ENCODE measurements at places on chromosomes 7 and 10.

GRCh38 chr7:101121991-101122932 is 4.6 kb upstream of the SERPINE1 start:
- DNase-seq = peak; percentile 33

DNA sequence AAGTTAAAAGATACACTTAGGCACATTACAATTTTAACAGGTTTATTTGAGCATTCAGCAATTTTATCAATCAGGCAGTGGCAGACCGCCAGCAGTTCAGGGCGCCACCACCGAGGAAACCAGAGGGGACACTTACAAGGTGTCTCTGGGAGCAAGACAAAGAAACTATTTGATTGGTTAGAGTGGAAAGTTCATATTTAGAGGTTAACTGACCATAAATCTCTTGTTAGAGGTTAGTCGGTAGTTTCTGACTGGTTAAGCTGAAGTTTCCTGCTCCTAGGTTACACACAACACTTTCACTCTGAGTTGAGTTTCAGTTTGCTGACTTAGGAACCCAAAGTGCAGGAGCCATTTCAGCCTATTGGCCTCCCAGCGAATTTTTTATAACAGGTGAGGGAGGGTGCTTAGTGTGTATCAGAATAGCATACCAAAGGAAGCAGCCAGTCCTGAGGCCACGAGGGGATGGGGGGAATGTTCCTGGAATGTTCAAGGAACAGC is 10.8 kb upstream of the PVRIG start:
- DNase-seq = no peak

DNA sequence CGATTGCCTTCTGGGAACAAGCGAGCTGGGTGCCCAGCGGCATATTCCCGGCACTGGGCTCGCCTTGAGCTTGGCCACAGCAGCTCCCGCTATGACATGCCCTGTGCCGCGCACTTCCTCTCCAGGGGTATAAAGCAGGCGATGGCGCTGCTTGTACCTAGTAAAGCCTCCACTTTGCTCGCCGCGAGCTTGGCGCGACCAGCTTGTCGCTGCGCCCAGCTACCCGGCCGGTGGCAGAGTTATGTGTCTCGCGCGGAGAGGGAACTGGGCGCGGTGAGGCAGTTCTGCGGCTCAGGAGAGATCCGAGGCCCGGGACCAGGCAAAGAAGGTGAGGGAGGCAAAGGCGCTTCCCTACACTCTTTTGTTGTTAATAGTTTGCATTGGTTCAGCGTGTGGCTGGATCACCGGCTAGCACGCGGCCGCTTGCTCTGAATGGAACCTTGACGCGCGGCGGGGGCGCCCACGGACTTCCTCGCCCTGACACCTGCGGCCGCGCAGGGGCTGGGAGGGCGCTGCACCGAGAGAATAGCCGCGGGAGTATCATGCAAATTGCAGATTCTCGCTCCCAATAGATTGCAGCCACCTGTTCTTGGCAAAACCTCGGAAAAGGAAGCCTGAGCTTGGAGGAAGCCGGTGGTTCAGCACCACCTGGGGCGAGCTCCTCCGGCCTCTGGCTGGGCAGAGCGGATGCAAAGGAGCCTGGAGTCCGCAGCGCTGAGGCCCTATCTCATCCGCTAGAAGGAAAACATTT is 3.0 kb upstream of the BUB3 start:
- DNase-seq = no peak

- no peak for DNase-seq
These were observed 240.7 kb downstream of the TSPAN12 start for GRCh38 chr7:120617275-120617674.

- no peak for DNase-seq
These were observed 54.9 kb upstream of the ZNF800 start for GRCh38 chr7:127447326-127447945.

DNA sequence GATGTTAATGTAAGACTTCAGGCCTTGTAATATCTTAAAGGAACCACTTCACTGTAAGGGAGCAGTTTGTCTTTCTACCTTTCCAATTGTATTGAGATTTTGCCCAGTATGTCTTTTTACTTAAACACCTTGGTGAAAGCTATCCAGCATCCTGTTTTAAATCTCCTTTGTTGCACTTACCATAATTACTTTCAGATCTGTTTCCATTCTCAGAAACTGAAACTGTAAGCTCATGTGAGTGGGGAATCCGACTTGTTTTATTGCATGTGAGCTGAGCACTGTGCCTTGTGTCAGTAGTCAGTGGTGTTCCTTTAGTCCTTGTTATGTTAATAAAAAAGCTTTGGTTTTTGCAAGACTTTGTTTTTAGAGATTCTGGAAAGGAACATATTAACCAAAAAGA is 42.2 kb downstream of the BMPR1A start:
- no peak for DNase-seq

GRCh38 chr7:140435252-140435895 is 31.5 kb downstream of the RAB19 start:
- DNase-seq = no peak

GRCh38 chr10:46301056-46301645 is 14.4 kb downstream of the ANTXRL start:
- DNase-seq = no peak

DNA sequence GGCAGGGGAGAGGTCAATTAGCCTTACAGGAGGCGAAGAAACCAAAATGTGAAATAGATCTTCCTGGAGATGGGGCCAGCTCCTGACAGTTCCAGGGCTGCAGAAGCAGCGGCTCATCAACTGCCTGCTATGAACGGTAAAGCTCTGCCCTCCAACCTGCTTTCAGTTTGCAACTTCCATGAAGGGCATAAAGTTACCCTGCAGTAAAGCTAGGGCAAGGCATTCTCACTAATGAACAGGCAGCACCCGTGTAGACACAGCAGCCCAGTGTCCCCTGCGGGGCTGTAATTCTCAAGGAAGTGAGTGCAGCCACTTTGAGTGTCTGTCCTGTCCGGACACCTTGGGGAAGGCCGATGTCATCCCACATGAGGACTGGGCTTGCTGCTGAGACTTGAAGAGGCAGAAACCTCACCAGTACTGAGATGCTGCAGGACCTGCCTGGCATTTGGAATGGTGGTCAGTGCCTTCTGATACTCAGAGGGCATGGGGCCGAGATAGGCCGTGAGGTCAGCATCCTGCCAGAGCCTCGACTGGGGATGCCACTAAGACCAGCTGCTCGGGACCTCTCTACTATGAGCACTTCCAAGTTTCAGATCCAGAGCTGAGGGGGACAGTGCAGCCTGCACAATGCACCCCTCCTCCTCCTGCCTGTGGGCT is 26.1 kb upstream of the C10orf53 start:
- no peak for DNase-seq

GRCh38 chr10:69472544-69472943 is 21.3 kb downstream of the TSPAN15 start:
- DNase-seq = no peak

GRCh38 chr7:37392673-37393017 is 56.0 kb downstream of the ELMO1 start:
- DNase-seq = no peak

DNA sequence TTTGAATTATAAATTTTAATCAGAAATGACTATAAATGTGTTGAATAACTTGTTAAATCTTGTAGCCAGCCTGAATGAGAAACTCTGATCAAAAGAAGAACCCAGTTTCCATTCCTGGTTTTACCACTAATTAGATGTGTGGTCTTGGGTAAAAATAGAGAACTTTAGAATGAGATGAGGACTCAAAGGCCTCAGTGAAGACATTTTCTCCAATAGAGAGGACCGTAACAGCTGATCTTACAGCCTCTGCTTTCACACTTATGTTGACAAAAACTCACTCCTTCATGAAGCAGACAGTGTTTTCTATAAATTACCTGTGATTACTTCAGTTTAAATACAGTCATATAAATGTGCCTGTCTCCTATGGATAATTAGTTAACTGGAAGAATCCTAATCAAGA is 200.1 kb upstream of the MEOX2 start:
- DNase-seq = no peak

GRCh38 chr7:154953006-154953684 is 49.8 kb downstream of the PAXIP1 start:
- no peak for DNase-seq

GRCh38 chr7:86995052-86995725 is 64.3 kb downstream of the ELAPOR2 start:
- no peak for DNase-seq

- DNase-seq = no peak
These were observed 24.9 kb upstream of the PDGFA start for GRCh38 chr7:544338-545221.

- no peak for DNase-seq
These were observed 31.7 kb upstream of the GALNTL5 start for GRCh38 chr7:151924508-151924907.

DNA sequence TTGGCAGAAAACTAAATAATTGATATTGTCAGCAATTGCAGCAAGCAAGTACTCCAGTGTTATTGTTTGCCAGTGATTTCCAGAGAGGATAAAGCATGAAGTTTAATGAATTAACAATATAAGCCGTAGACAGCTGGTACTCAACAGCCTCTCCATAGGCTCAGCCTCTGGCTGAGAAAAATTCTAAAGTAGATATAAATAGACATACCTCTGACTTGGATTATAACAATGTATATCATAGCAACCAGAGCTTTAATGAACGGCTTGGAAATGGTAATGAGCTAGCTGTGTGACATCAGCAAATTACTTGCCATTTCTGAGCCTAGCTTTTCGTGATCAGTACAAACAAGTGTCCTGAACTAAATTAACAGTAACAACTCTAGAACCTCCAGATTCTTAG is 1055.4 kb upstream of the AUTS2 start:
- DNase-seq = no peak

DNA sequence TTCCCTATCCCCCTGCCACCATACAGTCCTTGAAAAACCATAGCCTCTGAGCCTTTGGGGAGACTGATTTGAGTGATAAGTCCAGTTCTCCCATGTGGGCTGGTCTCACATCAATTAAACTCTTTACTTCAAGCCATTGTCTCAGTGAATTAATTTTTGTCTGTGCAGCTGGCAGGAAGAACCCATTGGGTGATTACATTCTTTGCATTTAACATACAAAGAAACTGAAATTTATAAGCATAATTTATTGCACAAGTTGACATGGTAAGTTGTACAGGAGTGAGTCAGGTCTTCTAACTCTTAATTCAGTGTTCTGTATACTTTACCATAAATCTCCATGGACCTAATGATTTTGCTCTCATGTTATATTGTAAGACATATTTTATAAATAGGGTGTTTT is 1613.0 kb upstream of the LRRTM3 start:
- no peak for DNase-seq

GRCh38 chr10:34219753-34220548 is 595.1 kb downstream of the PARD3 start:
- no peak for DNase-seq

DNA sequence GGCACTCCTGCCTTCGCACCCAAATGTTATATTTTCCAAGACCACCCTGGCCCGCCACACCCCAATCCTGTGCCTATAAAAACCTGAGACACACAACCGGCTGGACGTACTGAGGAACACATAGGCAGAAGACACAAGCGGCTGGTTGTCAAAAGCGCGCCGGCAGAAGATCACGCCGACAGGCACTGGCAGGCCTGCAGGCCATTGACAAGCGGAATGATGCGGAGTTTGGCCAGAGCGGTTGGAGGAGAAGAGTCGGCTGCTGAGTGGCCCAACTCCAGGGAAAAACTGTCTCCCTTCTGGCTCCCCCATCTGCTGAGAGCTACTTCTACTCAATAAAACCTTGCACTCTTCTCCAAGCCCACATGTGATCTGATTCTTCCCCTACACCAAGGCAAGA is 39.7 kb upstream of the SAMD8 start:
- no peak for DNase-seq

- DNase-seq = no peak
These were observed 14.7 kb downstream of the SPAM1 start for GRCh38 chr7:123939784-123940183.

- DNase-seq = no peak
These were observed 44.5 kb upstream of the CAV2 start for GRCh38 chr7:116455009-116455408.

GRCh38 chr10:102814873-102815661 is 22.1 kb downstream of the CYP17A1 start:
- no peak for DNase-seq

Data from occipital lobe (tissue), 3 donors.